Foreskin keratinocyte (primary cell): ENCODE measurements at places on chromosomes 12 and 14. TPM values are rescaled to one million over a fixed set of nuclear protein-coding genes. Genes with fewer than 3 reads are reported as not detected.

Gene RTL1
- not detected in 2 replicates for total RNA-seq

Gene POTEG
- total RNA-seq = not detected in 2 replicates

Gene MYF6
- not detected in 2 replicates for total RNA-seq

Gene KCNK10
- 0.11 and 0.17 TPM in 2 replicates for total RNA-seq

Gene PTPN6
- total RNA-seq = 22.5 and 23.2 TPM in 2 replicates

Gene RPL10L
- total RNA-seq = not detected in 2 replicates

Gene TUNAR
- total RNA-seq = not detected in 2 replicates

Gene RAD9B
- total RNA-seq = 0.14 TPM in 2 replicates

Gene TMEM63C
- 0.49 and 0.65 TPM in 2 replicates for total RNA-seq

Gene KERA
- total RNA-seq = not detected in 2 replicates

Gene TMEM253
- 0.34 and 0.42 TPM in 2 replicates for total RNA-seq

Gene CBLN3
- 0.42 and 1.2 TPM in 2 replicates for total RNA-seq

Gene SLC7A8
- 73.2 TPM in 2 replicates for total RNA-seq

Gene DLK1
- not detected in 2 replicates for total RNA-seq

Gene OR6C2
- not detected in 2 replicates for total RNA-seq

Gene TAS2R20
- total RNA-seq = 0.21 and 0.44 TPM in 2 replicates

Gene PPP4R3A
- 82.5 and 88.5 TPM in 2 replicates for total RNA-seq

Gene ERBB3
- 12.1 and 13.3 TPM in 2 replicates for total RNA-seq

Gene CD27
- total RNA-seq = not detected in 2 replicates

Gene CKAP4
- 119 and 121 TPM in 2 replicates for total RNA-seq

Gene STXBP6
- 0.25 and 0.37 TPM in 2 replicates for total RNA-seq

Gene EGLN3
- total RNA-seq = 0.20 and 0.46 TPM in 2 replicates
